Activated CD4-positive, alpha-beta T cell treated with anti-CD3 and anti-CD28 coated beads, Interleukin-2, amount 50 U/mL, for 16 hours (primary cell): ENCODE measurements at places on chromosomes 5 and 9.

DNA sequence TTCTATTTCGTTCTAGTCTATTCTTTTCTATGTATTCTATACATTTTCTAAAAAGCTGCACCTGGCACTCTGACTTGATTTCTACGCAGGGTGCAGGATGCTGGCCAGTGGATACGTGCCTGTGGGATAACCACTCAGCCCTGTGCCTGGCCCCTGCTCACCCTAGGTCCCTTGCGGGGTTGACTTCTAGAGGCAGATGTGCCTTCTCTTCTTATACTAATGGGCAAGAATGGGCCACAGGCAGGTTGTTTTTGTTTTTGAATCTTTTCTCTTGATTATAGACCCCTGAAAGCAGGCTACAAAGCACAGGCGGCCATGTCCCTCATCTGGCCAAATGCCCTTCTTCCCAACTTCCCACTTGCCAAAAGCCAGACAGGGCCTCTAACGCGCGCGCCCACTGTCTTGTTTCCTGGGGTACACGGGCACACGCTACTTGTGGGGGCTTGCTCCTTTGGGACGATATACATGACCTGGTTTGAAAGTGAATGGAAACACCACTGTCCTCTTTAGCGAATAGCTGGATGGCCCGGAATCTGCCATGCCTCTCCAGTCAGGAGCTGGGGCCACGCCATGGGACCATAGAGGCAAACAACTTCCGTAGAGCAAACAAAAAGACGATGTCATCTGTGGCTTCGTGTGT lies 162.7 kb upstream of the IRX2 start:
- no peak for DNase-seq

DNA sequence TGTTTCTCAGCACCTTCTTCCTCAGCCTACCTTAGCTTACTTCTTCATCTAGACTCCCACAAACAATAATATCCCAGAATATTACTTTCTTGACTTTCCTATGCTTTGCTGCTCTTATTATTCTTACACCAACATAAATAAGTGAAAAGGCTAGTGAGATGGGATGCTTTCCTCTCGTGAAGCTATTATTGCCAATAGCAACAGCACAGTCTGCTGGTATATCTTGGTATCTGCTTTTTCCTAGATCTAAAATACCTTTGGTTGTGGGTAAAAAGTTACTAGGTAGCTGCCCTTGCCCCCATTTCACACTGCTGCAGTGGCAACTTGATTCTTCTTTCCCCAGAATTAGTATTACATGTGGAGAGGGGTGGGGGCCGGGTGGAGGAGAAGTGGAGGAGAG lies 26.1 kb upstream of the GLIPR2 start:
- no peak for DNase-seq

- no peak for DNase-seq
Measured at GRCh38 chr5:168301593-168302390, 10.3 kb downstream of the WWC1 start.

GRCh38 chr5:150356575-150357294 lies 762 bp upstream of the TCOF1 start:
- no peak for DNase-seq

DNA sequence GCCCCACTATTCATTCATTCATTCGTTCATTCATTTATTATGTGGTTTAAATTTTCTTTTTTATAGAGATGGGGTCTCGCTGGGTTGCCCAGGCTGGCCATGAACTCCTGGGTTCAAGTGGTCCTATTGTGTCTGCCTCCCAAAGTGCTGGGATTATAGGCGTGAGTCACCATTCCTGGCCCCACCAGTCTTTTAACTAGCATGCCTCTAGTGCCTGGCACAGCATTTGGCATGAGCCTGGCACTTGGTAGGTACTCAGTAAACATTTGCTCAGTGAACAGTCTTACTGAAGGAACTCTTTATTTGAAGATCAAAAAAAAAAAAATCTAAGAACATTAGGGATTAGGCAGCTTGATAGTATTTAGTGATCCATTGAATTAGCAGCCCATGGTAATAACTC lies 98.1 kb downstream of the KDM4C start:
- DNase-seq, result no peak

DNA sequence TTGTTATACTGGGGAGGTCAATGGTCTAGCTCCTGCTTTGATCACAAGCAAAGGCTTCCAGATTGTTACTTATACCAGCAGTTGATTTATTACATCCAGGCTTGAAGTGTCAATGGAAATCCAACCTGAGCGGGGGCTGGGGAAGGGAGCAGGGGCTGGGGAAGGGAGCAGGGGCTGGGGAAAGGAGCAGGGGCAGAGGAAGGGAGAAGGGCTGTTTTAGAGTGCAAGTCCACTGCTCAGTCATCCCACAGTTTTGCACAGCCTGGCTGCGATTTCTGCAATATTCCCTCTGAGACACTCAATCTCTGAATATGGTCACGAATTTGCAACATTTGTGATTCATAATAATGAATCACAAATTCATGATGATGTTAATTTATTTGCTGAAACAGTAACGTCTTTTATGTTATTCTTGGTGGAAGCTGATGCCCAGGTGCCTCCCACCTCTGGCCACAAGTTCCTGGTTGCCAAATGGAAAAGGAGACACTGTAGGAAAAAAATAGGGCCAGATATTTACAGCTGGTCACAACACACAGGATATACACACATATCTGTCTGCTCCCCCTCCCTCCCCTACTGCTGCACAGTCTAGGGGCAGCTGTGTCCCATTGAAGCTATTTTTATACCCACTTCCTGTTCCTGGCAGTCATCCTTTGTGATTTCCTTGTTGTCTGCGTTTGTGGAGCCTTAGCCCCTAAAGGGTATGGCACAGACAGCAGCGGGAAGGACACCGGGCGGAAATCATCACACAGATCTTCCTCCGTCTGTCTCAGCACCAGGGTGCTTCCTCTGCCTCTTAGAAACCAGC lies 325.1 kb downstream of the GADD45G start:
- no peak for DNase-seq

- no peak for DNase-seq
Measured at GRCh38 chr5:147534172-147534951, 24.5 kb upstream of the DPYSL3 start.

DNA sequence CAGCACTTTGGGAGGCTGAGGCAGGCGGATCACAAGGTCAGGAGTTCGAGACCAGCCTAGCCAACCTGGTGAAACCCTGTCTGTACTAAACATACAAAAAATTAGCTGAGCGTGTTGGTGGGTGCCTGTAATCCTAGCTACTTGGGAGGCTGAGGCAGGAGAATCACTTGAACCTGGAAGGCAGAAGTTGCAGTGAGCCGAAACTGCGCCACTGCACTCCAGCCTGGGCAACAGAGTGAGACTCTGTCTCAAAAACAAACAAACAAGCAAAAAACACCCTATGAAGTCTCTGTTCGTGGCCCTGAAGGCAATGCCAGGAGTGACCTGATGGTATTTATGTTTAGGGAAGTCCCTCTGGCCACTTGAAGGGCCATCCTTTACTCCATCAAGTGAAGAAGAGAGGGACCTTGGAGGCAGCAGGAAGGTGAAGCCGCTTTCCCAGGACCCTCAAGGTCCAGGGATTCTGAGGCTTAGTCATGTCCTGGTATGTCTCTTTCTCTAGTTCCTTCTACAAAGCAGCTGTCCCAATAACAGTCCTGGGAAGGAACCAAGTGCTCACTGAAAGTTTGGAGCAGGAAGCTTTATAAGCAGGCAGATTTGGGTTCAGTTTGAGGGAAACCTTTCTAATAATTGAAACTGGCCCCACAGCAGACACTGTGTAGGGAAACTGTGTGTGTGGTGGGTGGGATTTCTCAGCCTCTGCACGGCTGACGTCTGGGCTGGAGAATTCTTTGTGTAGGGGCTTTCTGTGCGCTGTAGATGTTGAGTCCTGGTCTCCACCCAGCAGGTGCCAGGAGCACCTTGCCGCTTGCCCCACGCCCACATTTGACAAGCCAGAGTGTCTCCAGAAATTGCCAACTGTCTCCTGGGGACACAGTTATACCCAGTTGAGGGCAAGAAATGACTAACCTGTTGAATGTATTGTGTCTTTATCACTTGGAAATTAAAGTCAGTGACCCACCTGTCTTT lies 12.5 kb downstream of the PHF2 start:
- DNase-seq, result no peak

- DNase-seq, result no peak
Measured at GRCh38 chr5:116495786-116496357, 78.8 kb downstream of the SEMA6A start.
